ENCODE measurements at places on chromosomes 16 and 17.

DNA sequence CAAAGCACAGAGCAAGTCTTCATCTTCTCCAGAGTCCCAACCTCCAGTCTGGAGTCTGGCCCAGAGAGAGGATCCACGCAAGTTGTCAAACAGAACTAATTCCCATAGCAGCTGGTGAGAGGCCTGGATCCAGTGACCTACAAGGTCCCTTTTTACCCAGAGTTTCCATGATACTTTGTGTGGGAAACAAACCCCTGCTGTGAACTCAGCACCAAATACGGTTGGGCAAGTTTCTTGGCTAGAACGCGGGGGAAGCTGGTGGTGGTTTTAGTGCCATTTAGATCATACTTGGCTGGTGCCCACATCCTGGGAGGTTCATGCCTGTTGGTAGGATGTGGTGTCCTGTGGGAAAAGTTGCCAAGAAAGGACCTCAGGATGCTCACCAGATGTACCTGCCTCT is 18.1 kb downstream of the TMC7 start:
- DNase-seq, result no peak

- no peak for DNase-seq
These were observed 12.5 kb downstream of the ARHGAP23 start for GRCh38 chr17:38440614-38441397.

- no peak for DNase-seq
These were observed 8.8 kb downstream of the TAX1BP3 start for GRCh38 chr17:3659541-3660111.

- DNase-seq, result no peak
These were observed 16.9 kb downstream of the EARS2 start for GRCh38 chr16:23539984-23540816.

- no peak for DNase-seq
These were observed 759 bp downstream of the ASPHD1 start for GRCh38 chr16:29900888-29901606.

- DNase-seq, result no peak
These were observed 5.8 kb downstream of the CDH5 start for GRCh38 chr16:66372078-66372897.

GRCh38 chr17:4313221-4314114 is 49.7 kb upstream of the ANKFY1 start:
- no peak for DNase-seq
